ENCODE measurements at places on chromosomes 6 and 20.

DNA sequence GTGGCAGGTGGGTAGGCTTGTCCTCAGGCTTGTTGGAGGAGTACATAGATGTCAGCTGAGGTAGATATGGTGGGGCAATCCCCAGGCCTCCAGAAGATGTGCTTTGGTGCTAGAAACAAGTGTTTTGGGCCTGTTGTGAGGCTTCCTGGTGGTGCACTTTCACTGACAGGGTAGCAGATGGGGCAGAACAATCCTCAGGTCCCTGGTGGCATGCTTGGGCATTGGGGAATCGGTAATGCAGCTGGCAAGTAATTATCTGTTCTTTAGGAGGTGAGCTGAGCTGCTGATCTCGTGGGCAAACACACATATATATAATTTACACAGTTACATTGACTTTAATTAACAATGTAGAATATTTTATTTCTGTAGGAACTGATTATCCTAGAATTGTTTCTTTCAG is 458.7 kb downstream of the BMP2 start:
- no peak for DNase-seq

- DNase-seq: no peak
Measured at GRCh38 chr20:63850689-63851547, 10.4 kb upstream of the ABHD16B start.

DNA sequence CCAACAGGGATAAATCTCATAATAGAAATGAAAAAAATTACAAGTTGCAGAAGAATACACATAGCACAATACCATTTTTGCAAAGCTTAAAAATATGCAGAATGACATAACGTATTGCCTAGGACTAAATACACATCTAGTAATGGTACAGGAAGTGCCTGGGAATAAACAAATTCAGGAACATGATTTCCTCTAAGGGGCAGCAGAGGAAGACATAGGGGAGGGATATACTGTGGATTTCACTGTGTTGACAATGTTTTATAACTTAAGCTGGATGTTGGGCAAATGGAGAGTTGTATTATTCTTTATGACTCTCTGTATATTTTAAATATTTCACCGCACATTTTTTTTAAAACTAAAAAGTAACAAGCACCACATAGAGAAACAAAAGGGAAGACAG is 5.6 kb upstream of the GLO1 start:
- DNase-seq: no peak

GRCh38 chr20:34876406-34877282 is at the start of gene ACSS2:
TSS of gene ACSS2 (plus strand) at chr20:34876612. CDS start at chr20:34876646, 34 bp downstream.
- peak; percentile 98 for DNase-seq

DNA sequence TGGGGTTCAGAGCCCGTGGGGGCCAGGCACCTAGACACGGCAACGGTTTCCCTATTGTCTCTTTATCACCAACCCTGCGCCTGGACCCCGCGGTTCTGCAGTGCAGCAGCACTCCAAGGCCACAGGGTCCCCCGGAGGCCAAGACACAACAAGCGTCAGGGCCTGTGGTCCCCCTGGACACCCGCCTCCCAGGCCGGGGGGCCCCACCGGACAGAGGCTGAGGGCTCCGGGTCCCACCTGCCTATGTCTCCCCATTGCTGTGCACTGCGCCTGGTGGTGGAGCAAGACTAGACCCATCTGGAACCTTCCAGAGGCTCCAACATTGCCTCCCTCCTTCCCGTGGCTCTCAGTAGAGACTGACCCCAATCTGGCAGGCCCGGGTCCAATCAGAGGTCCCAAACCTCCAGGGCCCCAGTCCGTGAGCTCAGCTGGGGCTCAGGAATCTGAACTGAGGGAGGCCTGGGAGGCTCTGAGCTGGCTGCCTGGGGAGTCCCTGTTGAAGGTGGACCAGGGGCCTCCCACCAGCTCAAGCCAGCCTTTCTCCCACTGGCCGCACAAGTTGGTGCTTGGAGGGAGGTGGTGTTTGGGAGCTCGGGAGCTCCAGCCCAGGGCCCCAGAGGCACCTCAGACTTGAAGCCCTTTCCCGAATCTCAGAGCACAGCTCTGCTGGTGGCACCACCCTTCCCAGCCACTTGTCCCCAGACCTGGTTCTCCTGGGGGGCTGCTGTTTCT is 8.8 kb downstream of the GATA5 start:
- no peak for DNase-seq

DNA sequence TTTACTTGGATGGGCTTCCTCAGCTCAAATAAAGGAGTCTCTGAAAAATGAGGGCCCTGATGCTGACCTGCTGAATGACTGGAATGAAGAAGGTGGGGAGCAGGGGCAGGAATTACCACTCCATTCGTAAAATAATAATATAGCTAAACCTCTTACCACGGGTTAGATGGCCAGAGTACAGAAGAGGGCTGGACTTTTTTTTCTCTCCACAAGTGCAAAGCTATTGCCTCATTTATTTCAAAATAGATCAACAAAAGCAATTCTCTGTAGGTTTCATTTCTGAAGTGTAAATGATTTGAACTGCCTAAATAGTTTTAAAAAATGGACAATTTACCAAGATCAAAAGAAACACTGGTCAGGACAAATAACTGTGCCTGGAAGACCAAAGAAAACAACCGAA is 256.7 kb downstream of the KIF16B start:
- no peak for DNase-seq

DNA sequence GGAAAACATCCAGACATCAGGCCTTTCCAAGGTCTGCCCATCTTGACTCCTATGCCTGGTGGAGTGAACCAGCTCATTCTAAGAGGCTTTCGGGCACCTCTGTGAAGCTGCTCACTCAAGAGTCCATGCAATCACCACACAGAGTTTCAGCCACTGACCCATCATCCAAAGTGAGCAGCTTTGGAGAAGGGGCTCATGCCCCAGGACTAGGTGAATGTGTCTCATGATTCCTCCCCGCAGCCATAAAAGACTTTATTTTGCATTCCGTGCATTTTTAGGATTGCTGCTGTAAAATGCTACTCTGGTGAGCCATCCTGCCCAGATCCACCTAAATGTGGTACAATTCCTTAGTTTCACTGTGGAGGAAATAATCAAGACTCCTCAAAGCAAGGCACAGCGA is 44.5 kb upstream of the EZR start:
- no peak for DNase-seq

DNA sequence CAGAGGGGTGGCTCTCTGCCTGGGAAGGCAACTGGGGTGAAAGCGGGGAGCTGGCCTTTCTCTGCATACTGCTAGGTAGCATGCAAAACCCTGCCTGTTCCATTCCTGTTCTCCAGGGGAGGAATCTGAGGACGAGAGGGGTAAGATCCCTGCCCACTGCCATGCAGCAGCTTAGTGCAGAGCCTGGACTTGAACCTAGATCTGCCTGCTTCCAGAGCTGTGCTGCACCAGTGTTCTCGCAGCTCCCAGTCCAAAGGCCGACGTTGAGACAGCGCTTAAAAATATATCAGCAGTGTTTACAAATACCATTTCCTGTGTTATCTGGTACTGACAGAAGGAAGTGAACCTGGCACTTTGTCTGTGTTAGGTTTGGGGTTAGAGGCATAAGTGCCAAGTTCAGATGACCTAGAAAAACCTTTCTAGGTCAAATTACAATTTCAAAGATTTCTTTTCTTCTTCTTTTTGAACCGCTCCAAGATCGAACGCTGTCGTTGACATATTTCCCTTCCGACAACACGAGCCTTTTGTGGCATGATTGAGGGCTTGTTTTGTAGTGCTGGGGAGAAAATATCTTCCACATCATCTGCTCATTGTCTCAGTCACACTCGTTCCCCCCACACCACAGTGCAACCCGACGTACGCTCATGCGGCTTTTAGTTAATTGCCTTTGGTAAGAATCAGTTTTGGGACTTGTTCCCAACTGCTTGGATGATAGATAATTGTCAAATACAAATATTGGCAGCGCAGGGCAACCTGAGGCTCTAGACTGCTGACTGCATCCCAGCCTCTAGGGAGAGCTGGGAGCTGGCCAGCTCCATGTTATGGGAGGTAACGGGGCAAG is 44.6 kb downstream of the TOX2 start:
- DNase-seq: no peak

DNA sequence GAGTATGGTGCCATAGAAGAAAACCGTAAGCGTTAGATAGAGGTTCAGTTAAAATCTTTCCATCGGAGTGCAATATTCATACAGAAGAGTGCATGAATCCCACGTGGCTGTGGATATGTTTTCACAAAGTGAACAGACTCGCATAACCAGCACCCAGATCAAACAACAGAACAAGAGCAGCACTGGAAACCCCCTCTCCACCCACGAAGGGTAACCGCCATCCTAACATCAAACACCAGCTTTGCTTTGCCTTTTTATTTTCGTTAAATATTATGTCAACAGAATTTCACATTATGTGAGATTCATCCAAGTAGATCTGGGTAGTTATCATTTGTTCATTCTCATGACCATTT is 4.7 kb downstream of the GTSF1L start:
- DNase-seq: peak; percentile 10

GRCh38 chr6:135299256-135299655 is 118.1 kb downstream of the MYB start:
- DNase-seq: no peak

DNA sequence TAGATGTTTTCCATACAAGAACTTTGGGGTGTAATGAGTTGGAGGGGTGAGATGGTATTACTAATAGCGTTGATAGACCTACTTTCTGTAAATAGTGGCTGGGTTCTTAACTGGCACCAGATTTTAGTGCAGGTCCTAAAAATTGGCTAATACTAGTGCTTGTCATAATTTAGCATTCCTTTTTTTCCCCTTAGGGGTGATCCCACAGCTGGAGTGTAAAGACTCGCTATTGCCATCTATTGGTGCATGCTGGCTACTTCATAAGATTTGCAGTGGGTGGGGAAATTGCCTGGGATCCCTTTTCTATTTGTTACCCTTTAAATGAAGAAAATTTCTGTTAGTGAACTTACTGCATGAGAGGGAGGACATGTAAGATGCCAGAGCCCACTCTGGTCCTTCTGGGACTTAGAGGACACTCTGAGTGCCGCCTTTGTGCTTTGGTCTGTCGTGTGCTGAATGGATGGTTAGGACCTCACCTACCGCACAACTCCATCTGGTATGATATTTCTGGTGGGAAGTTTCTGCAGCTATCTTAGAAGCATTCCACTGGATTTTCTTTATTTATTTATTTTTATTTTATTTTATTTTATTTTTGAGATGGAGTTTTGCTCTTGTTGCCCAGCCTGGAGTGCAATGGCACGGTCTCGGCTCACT is 195.5 kb downstream of the JARID2 start:
- DNase-seq: peak; percentile 7

GRCh38 chr6:32415521-32416019 is 8.6 kb upstream of the BTNL2 start:
- peak; percentile 69 for DNase-seq

DNA sequence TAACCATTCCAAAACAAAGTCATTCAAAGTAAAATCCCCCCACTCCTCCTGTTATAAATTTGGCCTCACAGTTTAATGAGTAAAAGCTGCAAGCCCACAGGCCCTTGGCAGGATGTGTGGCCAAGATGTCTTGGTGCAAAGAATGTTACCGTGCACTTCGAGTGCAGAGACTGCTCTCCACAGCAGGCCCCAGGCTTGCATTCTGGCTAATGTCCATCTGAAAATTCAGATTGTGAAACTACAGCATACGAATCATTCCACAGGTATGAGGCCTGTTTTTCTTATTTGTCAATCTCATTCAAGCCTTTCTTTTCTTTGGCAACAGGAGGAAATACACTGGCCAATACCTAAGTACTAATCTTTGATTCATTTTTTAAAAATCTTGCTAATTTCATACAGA is 7.1 kb downstream of the RPS6KA2 start:
- no peak for DNase-seq

DNA sequence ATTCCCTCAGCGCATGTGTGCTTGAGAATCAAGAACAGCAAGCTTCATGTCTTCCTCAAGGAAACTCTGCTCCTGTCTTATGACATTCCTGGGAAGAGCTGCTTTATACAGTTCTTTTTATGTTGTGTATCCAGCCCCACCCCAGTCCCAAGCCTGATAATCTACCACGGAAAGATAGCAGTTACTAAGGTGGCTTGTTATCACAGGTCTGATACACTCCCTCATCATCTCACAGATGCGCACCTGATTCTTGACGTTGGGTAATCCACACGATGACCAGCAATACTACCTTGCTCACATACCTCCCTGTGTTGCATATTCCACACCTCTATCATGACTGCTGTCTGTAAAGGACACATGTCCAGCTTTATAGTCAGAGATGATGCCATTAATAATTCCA is 3.2 kb downstream of the NHLRC1 start:
- no peak for DNase-seq

DNA sequence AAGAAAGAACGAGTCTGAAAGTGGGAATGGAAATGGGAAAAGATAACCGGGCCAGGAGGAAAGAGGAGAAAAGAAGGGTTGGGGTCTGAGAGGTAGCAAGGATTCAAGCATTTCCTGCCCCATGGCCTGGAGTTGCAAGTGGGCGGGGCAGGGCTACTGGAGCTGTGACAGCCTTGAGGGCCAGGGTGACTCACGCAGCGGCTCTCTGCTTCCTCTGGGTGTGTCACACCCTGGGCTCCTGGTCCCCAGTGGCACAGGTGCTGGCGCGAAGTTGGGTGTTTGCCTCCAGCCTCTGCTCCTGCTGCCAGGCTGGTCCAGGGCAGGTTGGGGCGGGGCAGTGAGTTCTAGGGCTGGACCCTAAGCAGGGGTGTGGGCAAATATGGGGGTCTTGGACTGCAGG is 3.3 kb upstream of the ULBP3 start:
- DNase-seq: peak; percentile 29

DNA sequence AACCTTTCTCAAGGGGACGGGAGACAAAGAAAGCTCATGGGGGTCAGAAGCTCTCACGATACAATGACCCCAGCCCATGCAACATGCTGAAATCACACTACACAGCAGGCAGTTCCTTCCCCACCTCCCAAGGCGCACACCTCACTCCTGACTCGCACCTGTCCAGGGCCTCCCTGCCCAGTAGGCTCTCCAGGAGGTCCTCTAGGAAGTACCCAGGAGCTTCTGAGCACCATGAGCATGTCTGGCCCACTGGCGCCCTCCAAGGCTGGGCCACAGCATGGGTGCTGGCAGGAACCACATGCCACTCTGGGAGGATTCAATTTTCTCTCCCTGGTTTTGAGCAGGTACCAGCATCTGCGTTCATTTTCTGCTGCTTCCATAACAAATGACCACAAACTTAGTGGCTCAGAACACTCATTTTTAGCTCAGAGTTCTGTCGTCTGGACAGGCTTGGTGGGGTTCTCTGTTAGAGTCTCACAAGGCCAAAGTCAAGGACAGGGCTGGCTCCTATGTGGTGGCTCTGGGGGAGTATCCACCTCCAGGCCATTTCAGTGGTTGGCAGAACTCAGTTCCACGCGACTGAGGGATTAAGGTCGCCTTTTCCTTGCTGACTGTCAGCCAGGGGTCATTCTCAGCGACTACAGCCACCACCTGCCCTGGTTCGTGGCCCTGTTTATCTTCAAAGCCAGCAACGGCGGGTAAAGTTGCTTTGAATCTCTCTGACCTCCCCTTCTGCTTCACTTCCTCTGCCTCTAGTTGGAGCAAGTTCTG is 32.7 kb downstream of the ACSS1 start:
- DNase-seq: no peak

DNA sequence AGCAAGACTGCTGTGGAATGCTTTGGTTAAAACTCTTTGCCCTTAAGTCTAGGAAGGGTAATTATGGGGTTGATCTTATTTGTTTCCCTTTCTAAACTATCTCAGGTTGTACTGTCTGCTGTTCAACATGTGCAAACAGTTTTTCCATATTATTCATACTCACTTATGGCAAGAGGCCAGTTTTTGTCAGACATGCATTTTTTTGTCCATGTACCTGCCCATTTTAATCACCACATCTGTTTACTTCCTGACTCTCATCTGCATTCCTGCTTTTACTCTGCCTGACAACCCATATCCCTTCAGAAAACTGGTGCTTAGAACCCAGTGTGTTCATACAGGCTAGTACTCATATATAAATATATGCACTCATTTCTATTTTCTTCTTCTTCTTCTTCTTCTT is 80.3 kb downstream of the LPA start:
- no peak for DNase-seq
